ENCODE measurements at places on chromosomes 11 and 22.

GRCh38 chr11:109527496-109527895, 105.5 kb downstream of the C11orf87 start:
- DNase-seq, result no peak

DNA sequence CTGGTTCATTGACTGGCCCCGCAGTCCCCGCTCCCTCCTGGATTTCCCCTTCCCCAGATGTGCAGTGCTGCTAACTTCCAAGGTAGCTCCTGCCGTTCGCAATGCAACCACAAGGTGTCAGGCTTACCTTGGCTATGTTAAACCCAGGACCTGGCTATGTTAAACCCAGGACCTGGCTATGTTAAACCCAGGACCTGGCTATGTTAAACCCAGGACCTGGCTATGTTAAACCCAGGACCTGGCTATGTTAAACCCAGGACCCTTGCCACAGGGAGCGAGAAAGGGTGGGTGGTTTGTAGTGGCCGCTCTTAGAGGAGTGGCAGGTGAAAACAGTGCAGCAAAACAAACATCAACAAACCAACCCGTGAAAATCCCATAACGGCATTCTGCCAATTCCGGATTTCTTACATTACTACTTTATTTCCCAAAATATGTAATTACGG, 2.9 kb upstream of the ADAMTS8 start:
- DNase-seq, result peak; percentile 78

- DNase-seq, result no peak
These were observed 654.6 kb upstream of the API5 start for GRCh38 chr11:42657169-42657568.

DNA sequence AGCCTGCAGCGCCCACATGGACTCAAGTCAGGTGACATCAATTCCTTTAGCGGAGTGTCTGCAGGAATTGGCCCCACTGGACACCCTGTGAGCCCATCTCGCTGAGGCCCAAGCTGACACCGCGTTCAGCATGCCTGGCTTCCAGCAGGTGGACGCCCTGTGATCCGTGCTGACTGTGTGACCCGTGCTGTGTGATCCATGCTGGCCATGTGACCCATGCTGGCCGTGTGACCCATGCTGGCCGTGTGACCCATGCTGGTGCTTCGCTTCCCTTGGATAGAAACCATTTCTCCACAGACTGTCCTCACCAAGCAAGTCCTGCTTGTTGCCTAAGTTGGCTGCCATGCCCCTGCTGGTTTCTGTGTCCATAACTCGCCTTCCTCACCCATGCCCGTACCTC, 392.1 kb downstream of the BRD1 start:
- no peak for DNase-seq

DNA sequence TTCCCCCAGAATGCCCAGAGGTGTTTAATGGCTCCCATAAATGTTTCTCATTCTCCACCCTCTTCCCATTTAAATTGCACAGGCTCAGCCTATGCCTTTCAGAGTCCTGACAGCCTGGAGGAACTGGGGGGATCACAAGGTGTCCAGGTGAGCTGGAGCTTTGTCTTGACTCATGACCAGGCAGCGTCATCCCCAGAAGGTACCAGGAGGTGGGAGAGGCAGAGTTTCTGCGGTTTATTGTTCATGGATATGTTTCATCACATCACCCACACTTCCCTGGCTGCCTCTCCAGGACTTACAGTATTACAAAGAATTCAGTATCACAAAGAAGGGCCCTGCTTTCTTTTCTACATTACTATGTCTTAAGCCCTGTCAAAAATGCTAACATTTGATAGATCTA, 103.2 kb upstream of the GALNT18 start:
- DNase-seq, result no peak

GRCh38 chr22:22099194-22099486, 116.6 kb upstream of the TOP3B start:
- no peak for DNase-seq

- DNase-seq, result no peak
These were observed 61.4 kb upstream of the ARFGAP3 start for GRCh38 chr22:42918500-42918899.

GRCh38 chr22:40703174-40703573, 23.9 kb downstream of the MCHR1 start:
- DNase-seq, result no peak

DNA sequence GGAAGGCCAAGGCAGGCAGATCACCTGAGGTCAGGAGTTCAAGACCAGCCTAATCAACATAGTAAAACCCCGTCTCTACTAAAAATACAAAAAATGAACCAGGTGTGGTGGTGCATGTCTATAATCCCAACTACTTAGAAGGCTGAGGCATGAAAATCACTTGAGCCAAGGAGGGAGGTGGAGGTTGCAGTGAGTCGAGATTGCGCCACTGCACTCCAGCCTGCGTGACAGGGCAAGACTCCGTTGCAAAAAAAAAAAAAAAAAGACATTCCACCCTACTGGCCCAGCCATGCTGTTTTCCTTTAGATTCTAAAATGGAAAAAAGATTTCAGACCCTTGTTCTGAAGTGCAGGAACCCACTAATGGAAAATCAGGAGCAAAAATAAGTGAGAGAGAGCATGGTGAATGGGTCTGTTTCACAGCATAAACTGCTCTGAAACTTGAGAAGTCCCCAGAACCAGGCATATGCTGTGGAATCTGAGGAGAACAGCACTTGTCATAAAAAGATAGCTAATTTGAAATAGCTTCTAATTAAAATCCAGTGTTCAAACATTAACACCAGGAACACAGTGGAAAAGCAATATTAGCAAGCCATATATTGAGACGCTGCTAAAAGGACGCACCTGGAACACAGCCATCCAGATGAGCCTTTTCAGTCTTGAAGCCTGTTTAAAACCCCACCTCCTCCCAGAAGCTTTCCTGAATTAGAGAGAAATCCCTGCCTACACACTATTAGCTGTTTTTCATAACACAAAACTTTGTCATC, 66.3 kb upstream of the CHRM4 start:
- no peak for DNase-seq

DNA sequence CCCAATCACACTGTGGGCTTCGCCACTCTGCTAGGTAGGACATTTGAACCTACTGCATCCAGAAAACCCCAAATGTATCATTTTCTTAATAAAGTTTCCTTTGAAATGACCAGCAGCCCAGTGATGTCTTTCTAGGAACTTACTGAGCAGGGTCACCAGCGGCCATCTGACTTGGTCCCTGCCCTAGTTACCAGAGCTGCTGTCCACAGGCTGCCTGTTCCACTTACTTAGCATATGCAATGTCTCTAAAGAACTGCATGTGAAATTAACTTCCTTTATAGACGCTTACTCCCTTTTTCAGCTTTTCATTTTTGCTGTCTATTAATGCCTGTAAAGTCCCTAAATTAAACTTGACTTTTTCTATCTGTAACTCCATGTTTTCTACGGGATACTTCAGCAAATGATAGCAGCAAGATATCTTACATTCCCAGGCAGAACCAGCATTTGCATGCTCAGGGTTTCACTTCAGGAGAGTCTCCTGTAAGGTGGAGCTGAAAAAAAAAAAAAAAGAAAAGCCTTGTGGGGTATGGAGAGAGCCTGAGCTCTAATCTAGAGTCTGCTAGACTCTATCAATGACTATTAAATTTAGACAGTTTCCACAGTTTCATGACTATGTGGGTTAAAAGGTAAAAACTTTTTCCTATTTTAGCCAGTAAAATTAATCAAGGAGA, 125.0 kb downstream of the FAT3 start:
- DNase-seq, result no peak

DNA sequence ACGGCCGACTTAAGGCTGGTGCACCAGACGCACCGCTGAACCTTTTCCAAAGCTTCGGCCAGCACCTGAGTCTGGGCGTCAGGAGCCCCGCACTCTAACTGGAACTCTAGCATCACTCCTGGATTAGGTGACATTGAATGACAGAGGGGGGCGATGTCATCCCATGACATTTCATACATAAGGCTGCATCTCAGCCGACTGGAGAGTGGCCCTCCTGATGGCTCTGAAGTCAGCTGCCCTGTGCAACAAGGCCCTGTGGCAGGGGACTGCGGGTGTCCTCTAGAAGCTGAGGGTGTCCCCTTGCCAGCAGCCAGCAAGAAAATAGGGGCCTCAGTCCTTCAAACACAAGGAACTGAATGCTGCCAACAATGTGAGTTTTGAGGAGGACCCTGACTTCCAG, 10.1 kb upstream of the FADS3 start:
- no peak for DNase-seq

- peak; percentile 82 for DNase-seq
These were observed 387.5 kb upstream of the NARS2 start for GRCh38 chr11:78961937-78962701.

GRCh38 chr22:45537734-45538181, 35.1 kb downstream of the FBLN1 start:
- peak; percentile 75 for DNase-seq

GRCh38 chr11:67636962-67637361, 2.6 kb downstream of the TBX10 start:
- DNase-seq, result no peak

- DNase-seq, result no peak
These were observed 27.8 kb downstream of the YWHAH start for GRCh38 chr22:31972180-31972579.

DNA sequence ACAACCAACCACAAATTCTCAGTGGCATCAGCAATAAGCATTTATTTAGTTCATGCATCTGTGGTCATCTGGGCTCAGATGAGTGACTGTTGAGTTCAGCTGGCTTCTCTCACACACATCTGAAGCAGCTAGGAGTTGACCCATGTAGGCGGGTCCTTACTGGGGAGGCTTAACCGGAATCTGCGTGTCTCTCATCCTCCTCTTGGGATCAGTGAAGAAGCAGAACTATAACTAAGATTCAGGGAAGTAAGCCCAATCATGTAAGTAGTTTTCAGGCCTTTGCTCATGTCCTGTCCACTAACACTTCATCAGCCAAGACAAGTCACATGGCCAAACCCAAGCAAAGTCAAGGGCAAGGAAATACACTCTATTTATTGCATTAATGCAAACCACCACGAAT, 236.2 kb downstream of the C11orf87 start:
- DNase-seq, result no peak

- DNase-seq, result no peak
These were observed 34.9 kb upstream of the DAGLA start for GRCh38 chr11:61645179-61645868.

All from right hindlimb (tissue), 1 donor.